NB4 (cell line): ENCODE measurements at places on chromosomes 5 and 9.

DNA sequence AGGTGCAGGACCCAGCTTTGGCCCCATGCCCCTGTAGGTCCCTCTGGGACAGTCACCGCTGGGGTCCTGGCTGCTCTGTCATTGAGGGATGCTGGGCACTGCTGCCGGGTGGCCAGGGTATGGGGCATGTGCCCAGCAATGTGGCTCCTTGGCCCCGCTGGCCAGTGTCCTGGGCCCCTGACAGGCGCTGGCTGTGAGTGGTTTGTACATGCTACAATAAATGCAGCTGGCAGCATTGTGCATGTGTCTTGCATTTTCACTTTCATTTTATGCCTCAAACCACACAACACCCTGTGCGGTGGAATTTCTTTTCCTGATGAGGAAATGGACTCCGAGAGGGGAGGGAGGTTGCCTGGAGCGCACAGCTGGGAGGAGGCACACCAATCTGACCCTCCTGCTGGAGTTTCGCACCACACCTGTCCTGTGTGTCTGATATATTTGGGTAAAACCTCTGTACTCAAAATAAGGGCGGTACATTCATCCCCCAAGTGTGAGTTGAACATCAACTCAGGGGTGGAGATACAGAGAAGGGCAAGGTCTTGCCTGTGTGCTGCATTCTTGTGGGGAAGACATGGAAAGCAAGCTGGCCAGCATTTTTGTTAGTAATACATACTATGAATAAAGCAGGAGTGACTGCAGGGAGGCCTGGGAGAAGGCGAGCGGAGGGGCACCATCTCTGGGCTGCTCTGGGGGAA, 11.7 kb downstream of the TSPAN17 start:
- DNase-seq, result no peak

GRCh38 chr5:180117000-180117725, 45.6 kb upstream of the RNF130 start:
- no peak for DNase-seq

DNA sequence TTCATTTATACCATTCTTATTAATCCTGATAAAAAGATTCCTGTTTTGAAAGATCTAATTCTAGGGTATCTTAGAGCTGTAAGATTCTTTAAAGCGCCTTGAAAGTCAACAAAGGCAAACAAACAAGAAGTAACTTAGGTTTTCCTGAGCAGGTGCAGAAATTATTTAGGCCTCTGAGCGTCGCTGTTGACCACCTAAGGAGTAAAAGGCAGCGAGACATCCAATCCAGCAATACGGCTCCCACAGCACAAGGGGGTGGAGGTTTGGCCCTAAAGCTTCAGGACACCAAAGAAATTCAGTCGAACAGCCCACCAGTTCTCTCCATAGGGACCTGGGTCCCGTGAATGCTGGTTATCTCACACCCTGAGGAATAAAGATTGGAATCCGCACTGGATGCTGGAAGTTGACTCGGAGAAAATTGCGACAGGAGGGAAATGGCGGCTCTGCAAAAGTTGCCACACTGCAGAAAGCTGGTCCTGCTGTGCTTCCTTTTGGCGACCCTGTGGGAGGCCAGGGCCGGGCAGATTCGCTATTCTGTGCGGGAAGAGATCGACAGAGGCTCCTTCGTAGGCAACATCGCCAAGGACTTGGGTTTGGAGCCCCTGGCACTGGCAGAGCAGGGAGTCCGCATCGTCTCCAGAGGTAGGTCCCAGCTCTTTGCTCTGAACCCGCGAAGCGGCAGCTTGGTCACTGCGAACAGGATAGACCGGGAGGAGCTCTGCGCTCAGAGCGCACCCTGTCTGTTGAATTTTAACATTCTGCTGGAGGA, at the start of gene PCDHGA2:
TSS of gene PCDHGA2 (plus strand) at position 223 of the 769 bp plus-strand sequence.
- no peak for DNase-seq

DNA sequence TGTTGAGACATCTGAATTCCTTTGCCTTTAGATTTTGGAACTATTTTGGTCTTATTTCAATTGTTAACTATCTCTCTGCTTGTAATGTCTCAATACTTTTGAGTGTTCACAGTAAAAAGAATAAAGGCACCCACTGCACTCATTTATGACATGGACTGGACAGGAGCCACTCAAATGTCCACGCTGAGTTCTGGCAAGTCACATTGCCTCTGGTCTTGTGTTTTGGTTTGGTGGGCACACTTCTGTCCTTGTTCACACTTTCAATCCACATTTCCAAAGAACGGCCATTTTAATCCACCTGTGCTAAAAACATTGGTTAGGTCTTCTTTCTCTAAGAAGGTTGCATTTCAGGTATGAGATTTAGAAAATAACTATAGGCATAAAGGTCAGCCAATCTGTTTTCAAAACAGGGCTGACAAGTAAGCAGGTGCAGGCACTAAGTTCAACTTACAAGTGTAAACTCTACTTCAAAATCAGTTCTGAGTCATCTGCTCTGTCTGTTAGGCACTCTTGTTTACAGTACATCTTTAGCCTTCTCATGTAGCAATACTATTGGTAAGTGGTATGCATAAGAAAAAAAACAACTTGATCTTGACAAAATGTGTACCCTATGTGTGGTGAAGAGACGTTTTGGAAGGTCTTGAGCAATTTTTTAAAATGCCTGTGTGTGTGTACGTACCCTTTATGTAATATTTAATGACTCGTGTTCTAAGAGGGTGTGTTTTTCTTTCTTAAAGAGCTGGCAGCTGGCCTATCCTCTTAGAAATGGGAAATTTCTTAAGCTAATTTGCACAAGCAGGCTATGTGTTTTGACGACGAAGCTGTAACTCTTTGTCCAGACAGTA, 31.5 kb upstream of the ZFAND5 start:
- DNase-seq, result peak; percentile 41

DNA sequence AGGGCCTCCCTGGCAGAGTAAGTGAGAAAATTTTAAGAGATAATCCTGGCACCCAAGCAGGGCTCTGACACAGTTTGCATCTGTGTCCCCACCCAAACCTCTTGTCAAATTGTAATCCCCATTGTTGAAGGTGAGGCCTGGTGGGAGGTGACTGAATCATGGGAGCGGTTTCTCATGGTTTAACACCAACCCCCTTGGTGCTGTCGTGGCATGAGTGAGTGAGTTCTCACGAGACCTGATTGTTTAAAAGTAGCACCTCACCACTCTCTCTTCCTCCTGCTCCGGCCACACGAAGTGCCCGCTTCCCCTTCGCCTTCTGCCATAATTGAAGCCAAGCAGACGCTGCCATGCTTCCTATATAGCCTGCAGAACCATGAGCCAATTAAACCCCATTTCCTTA, 80.1 kb downstream of the FBXW11 start:
- no peak for DNase-seq

DNA sequence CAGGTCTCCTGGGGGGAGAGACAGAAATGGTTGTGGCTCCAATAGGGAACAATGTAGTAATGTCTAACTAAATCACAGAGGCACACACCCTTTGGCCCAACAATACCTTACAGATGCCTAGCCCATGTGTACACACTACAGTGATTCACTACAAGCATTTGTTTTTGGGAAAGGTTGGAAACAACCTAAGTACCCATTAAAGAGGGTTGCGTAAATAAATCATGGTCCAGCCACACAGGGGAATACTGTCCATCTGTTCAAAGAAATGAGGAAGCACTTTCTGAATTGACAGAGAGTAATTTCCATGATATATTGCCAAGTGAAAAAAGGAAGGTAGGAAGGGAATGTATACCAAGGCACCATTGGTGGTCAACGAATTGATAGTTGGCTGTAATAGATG, 22.0 kb upstream of the GTF3C5 start:
- peak; percentile 57 for DNase-seq

- no peak for DNase-seq
These were observed 498.0 kb downstream of the NR2F1-AS1 start for GRCh38 chr5:93082981-93083380.

GRCh38 chr5:143541943-143542797, 138.7 kb upstream of the NR3C1 start:
- no peak for DNase-seq

DNA sequence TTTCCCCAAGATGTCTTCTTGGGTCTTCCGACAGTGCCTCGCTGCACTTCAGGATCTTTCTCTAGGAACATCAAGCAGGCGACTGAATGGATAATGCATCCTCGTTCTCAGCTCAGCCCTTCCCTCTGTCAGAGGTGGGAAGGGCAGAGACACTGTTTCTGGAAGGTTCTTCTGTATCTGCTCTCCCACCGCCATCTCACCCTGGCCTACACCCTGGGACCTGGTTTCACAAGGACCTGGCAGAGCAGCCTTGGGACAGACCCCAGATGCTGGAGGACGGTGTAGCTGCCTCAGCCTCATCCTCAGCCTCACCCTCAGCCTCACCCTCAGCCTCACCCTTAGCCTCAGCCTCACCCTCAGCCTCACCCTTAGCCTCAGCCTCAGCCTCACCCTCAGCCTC, 18.5 kb downstream of the MRPL36 start:
- DNase-seq, result no peak

DNA sequence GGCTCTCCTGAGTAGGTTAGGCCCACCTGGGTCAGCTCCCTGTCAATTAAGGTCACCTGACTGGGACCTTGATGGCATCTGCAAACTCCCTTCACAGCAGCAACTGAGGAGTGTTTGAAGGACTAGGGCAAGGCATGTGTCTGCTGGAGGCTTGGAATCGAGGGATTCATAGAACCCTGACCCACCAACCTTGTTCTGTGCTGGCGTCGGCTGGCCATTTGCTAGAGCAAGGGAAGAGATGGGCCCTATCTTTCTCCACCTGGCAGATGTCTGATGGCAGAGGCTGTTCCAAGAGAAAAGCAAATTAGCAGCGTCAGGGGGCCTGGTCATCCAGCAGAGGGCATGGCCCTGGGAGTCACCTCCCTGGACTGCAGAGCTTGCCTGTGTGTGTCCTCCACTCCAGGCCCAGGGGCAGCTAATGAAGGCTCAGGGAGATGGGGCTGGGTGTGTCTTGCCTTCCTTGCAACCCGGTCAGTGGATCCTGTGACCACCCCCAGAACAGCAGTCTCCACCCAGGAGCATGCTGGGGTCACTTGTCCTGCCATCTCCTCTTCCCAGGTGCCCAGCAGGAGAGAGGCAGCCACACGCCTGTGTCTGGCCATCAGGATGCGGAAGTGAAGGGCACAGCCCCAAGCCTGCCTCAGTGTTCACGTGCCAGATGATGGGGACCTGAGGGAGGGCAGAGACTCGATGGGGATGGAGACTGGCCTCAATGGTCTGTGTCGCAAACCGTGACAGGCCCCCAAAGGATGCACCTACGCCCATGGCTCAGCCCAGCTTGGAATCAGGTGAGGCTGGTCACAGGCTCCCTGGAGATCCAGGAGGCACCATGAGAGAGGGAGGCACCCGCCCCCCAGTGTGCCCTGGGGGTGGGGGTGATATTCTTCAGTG, 53.9 kb downstream of the BARX1 start:
- DNase-seq, result no peak

DNA sequence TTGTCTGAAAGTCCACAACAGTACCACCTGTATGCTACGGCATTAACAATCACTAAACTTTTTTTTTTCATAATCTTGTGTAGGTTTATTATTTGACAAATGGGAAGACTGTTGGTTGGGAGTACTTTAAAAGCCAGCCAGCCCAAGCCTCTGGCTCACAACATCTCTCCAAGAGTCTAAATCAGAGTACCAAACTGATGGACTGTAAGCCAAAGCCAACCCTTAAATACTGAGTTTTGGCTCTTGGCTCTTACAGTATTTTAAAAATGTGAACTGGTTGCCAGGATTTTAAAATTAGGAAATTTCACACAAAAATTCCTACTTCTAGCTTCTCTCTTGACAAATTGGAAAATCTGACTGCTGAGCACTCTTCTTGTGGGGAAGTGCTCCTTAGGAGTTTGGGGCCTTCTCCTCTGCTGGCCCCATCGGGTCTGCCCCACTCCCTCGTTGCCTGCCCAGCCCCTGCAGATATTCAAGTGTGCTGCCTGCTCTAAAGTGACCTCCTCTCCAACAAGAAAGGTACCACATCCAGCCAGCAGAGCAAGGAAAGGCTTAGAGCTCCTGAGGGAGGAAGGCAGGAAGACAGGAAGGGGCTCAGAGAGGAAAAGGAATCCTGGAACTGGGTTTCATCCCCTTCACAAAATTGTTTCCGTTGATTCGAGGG, 21.8 kb upstream of the TMOD1 start:
- no peak for DNase-seq

DNA sequence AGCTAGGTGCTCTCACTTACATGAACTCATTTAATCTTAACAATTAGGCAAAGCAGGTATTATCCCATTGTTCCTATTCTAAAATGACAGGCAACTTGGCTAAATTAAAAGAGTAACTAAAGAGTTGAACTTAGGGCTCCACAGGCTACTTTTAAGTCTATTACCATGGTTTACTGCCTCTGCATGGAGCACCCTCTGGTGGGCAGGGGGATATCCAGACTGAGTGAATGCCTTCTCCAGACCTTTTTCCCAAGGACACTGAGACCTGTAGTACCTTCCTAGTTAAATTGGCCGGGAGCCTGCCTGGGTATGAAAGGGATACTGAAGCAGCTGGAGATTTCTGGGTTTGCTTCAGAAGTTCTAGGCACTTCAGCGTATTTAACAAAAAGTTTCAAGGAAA, 238.1 kb downstream of the ELAVL2 start:
- DNase-seq, result no peak

DNA sequence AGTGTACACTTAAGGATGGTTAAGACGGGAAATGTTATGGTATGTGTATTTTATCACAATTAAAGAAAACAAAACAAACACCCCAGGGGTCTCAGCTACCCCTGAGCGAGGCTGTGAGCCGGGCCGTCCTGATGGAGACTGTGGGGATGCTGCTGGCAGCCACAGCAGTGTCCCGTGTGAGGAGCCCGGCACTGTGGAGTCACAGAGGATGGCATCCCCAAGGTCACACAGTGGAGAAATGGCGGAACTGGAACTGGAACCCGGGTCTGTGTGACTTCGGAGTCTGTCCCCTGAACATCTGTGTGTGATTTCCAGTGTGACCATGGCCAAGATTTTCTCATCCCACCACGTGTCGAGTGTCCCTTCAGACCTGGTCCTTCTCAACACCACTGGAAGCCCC, 80.7 kb upstream of the PHYKPL start:
- no peak for DNase-seq

DNA sequence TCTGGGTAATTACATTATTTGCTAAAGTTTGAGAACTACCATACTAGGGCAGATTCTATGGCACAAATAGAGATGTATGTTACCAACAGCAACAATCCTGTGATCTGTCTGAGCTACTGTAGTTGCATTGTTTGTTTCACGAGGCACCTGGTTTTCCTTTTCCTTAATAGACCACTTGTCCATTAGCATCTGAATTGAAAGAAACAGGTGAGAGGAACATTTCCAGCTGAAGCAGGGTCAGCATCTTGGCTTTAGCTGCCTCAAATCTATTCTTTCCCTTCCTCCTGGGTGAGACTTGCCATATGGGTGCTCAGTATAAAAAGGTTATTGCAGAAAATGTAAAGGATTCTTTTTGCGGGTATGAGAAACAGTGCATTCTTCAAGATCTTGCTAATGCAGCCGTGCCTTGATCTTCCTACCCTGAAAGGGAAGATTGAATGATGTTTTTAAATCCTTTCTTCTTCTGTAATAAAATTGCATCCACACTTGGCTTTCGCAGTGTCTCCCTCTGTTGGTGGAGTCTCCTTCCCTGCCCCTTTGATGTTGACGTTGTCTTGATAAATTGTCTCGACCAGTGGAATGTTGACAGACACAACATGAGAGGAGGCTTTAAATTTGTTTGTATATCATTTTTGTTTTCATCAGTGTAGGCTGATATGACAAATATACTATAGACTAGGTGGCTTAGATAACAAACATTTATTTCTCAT, 118.0 kb upstream of the BRINP1 start:
- DNase-seq, result no peak
